ENCODE measurements at places on chromosomes 1 and 21.

DNA sequence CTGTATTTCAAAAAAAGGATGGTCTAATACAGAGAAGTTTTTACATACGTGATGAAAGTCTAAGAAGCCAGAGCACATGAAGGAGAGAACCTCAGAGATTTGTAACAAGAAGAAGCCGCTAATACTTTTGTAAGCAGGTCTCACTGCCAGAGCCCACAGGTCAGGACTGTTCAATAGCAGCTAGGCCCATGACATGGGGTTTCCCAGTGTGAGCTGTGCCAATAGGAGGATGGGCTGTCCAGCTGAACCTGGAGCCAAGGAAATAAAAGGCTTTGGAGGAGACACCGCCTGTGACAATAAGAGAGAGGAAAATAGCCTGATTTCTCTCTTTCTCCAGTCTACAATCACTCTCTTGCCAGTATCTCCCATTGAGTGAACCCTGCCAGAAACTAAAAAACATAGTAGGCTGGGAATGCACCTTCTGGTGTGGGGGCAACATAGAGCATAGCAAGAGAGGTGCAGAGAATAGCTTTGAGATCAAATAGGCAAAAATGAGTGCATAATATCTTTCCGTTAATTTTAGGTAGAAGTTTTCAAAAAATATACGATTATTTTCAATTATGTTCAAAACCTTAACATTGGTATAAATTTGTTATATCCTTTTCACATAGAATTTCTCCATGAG is 360.3 kb downstream of the NEGR1 start:
- no peak for DNase-seq

DNA sequence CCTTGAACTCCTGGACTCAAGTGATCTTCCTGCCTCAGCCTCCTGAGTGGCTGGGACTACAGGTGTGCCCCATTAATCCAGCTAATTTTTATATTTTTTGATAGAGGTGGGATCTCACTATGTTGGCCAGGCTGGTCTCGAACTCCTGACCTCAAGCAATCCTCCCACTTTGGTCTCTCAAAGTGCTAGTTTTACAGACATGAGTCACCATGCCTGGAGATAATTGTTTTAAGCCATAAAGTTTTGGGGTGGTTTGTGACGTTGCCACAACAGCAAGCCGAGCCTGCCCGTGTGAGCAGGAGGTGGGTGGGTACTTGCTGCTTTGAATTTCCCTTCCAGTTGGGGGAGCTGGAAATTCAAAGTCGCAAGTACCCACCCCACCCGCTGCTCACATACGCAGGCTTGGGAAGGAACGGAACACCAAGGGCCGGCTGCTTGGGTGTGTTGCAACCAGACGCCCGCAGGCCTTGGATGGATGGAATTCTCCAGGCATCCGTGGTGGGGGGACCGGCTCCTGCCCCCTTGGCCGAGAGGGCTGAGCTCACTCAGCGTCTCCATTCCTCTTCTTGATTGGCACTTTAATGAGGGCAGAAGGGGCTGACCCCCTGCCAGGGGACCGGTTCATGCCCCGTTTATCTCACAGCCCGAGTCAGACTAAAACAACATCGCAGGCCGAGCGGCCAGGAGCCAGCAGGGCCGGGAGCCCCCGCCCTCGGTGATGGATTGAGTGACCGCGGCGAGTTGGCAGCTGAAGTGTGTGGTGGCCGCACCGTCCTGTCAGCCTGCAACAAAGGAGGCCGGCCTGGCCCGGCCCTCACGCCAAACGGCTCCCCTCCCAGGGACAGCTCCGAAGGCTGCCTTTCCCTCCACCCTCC is 78.1 kb downstream of the DHRS3 start:
- peak; percentile 94 for DNase-seq

DNA sequence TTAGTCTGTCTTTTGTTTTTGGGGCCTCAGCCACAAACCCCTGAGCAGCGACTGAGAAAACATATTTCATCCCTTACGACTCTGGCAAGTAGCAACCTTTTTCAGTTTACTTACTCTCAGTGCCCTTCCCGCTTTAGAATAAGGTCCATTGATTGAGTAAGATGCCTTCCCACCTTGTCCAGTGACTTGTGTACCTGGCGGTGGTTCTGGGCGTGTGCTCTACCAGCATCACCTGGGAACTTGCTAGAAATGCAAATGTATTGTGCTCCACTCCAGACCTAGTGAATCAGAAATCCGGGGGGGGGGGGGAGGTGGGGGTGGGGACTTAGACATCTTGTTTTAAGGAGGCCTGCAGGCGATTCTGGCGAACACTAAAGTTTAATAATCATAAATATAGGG is 72.1 kb downstream of the S1PR1 start:
- DNase-seq = no peak

GRCh38 chr1:212254853-212255363 is 30.3 kb upstream of the PPP2R5A start:
- no peak for DNase-seq

DNA sequence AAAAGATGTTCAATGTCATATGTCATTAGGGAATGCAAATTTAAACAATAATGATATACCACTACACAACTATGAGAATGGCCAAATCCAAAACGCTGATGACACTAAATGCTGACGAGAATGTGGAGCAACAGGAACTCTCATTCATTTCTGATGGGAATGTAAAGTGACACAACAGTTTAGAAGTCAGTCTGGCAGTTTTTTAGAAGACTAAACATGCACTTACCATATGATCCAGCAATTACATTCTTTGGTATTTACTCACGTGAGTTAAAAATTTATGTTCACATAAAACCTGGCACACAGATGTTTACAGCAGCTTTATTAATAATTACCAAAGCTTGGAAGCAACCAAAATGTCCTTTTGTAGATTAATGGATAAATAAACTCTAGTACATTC is 110.4 kb upstream of the C1orf21 start:
- peak; percentile 52 for DNase-seq
